ENCODE measurements at places on chromosomes 12 and 14.

DNA sequence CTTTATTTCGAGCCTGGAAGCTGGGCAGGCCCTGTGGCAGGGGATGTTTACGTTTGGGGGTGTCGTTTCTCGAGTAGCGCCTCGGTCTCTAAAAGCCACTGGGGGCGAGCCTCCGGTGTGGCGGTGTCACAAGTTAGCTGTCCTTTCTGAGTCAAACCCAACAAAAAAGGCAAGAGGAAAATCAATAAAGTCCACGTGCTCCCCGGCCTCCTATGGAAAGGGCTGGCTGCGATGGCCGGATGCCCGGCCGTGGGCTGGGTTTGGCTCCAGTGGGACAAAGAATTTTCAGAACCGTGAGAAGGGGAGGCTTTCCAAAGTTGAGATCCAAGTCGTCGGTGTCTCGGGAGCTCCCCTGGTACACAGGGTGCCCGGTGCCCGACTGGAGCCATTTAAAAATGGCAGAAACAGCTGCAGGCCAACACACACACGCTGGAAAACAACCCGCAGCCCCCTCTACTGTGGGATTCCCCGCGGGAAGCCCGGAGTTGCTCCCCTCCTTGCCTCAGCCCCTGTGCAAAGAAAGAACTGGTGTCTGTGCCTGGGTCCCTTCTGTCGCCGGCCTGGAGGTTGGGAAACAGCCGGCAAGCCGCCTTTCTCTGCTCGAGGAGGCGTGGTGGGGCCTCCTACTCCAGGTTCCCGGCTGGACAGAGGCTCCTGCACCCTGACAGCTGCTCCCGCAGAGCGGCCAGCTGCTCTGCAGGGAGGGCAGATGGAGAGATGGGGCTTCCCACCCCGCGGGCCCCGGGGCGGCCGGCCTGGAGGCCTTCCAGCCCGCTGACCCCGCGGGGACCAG, 1.9 kb downstream of the BCL7A start:
- DNase-seq = no peak

DNA sequence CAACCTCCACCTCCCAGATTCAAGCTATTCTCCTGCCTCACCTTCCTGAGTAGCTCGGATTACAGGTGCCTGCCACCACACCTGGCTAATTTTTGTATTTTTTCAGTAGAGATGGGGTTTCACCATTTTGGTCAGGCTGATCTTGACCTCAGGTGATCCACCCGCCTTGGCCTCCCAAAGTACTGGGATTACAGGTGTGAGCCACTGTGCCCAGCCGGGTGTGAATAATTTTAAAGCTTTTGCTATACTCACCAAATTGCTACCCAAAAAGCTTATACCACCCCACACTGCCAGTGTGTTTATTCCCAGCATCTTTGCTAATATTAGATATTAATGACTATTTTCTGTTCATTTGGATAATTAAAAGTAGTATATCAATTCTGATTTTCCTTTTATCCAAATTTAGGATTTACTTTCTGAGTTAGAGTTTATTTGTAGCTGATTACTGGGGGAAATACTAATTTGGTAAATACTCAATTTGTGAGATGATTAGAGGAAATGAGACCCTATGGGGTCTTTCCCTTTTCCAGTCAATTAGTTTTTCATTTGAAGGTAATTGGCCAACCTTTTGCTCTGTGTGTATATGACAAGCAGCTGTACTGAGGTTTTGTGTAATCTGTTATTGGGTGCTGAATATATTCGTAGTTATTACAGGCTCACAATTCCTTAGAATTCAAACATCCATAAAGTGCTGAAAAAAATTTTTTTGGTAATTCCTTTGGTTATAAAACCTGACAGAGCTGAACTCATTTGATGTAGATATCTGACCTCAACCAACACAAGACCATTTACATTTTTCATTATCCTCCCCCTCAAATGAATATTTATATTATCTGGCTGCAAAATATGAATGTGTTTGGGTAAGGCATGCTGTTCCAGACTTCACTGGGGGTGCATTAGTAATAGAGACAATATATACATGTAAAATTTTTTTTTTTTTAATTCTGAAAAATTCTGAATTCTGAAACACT, 73.6 kb downstream of the ANO6 start:
- no peak for DNase-seq

GRCh38 chr14:92692822-92693226, 55.6 kb downstream of the LGMN start:
- DNase-seq = no peak

DNA sequence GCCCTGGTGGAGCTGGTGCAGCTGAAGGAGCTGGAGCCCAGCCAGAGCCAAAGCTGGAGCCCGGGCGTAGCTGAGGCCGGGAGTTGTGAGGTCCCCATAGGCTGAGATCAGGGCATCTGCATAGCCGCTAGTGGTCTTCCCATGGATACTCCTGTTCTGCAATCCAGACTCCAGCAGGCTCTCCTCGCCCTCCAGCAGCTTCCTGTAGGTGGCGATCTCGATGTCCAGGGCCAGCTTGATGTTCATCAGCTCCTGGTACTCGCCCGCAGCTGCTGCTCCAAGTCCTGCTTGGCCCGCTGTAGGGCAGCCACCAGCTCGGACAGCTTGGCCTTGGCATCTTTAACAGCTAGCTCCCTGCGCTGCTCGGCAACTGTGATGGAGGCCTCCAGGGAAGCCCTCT, 966.1 kb downstream of the FSCB start:
- no peak for DNase-seq

DNA sequence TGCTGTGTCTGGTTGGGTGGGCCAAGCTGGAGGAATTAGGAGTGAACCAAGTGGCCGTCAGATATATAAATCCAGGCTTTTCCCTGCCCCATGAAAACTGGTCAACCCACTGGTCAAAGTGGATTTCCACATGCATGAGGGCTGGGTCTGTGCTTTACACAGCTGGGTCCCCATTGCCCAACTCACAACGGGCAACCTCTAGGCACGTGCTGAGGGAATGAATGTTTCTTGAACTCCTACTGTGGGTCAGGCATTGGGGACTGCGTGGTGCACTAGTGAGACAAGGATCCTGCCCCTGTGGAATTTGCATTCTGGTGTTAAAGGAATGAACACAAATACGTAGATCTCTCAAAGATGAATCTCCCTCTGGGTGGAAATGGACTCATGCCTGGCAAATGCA, 7.5 kb upstream of the AACS start:
- DNase-seq = no peak

DNA sequence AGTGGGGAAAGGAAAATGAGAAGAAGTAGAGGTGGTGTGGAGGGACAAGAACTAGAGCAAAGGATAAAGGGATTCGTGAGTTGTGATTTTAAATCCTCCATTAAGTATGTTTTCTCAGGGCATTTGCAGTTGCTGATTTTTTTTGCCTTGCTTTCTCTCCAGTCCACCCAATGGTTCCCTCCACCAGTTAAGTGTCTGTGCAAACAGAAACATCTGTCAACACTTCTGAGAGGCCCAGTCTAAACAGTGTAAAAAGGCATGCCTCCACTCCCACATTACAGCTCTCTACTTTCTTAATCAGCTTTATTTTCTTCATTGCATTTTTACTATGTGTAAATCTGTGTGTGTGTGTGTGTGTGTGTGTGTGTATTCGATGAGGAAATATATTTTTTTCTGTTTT, 141.2 kb downstream of the PPFIA2 start:
- no peak for DNase-seq

GRCh38 chr12:78343657-78344056, 513.0 kb downstream of the NAV3 start:
- DNase-seq = no peak

DNA sequence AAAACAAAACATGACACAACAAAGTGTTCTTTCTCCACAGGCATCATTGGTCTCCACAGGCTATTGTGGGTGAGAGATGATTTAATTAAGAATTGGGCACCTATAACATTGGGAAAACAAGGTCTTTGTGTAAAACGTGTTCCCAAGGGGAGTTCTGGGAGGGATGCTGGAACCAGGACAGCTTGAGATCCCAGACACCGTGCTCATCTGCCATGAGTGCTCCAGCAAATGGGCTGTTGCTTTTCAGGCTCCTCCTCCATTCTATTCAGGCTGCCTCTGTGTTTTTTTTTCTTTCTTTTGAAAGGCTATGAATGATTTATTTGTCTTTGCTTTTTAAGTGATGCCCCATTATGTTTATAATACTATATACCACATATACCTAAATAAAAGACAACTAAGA, 122.4 kb downstream of the DACT1 start:
- DNase-seq = no peak

- DNase-seq = no peak
These were observed 210.1 kb downstream of the RGS6 start for GRCh38 chr14:72142328-72142727.

- no peak for DNase-seq
These were observed 31.9 kb downstream of the KSR2 start for GRCh38 chr12:117936722-117937484.

GRCh38 chr14:92759300-92759678, 10.9 kb upstream of the LGMN start:
- DNase-seq = no peak

DNA sequence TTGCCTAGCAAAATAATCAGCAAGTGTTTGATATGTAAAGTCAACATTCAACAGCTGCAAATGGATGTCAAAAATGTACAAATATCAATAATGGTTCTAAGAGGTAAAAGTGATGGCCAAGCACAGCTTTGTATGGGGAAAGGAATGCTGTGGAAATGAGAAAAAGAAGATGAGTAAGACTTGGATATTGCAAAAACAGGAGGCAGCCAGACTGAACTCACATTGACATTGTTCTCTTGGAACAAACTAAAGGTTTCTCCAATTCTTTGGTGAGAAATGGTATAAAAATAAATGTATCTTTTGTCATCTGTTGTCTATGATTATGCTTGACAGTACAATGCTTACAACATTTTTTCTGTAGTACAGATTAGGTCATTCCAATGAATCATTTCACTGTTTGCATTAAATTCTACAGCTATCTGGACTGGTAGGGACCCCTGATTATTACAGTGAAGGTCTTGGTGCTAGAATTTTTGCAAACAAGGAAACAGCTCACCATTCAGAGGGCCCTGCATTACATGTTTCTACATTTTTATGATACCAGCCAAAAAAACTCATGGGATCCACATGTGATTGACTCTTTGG, 465.7 kb downstream of the NOVA1 start:
- no peak for DNase-seq

- no peak for DNase-seq
These were observed 14.8 kb downstream of the LDHB start for GRCh38 chr12:21642707-21643389.

GRCh38 chr14:43147485-43147884, 1359.6 kb downstream of the FSCB start:
- no peak for DNase-seq

Data from T-helper 22 cell (primary cell).